Peyer's patch (tissue), 4 donors: ENCODE measurements at places on chromosomes 12 and 14.

DNA sequence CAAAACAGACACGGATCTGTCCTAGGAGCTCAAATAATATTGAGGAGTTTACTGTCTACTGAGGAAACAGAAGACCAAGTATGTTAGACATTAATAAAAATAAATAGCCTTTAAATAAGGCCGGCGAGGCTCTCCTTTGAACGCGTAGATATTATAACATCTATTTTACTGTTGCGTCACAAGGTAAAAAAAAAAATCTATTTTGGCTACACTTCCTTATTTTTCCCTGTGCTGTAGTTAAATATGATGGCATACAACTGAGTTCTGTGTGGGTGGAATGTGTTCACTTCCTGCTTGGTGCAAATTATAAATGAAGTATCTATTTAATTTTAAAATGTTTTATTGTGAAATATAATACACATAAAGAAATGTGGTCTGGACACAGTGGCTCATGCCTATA lies 17.2 kb upstream of the RAD52 start:
- DNase-seq, result no peak

DNA sequence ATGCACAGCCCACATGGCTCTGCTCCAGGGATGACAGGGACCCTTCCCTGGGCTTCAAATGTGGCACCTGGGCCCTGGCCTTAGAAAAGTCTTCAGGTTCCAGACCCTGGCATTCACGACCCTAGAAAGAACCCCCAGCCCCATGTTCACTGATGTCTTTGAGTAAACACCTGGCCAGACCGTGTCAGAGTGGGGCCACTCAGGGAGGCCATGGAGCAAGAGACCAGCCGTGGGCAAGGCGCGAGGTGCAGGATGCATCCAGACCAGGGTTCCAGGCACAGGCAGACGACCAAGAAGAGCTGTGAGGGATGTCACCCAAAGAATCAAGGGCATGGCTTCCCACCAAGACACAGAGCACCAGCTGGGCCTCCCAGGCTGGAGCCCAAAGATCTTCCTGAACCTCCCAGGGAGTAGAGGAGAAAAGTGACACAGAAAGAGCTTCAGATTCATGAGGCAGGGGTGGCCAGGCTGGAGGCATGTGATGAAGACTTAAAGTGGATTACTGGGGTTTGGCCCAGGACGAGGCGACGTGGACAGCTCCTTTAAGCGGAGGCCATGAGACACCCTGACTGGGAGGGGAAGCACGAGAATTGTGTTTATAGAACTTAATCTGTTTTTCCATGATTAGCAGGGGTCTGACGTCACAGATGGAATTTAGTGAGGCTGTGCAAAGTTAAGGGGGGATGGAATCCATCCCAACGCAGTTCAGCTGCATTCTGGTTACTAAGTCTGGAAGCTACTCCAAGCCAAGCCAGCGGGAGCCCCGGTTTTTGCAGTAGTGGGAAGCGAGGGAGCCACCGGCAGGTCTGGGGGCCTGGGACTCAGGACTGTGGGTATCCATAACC lies 61.6 kb downstream of the ARL6IP4 start:
- DNase-seq, result peak; percentile 64

GRCh38 chr12:14066021-14066420 lies 84.6 kb upstream of the GRIN2B start:
- DNase-seq, result no peak

DNA sequence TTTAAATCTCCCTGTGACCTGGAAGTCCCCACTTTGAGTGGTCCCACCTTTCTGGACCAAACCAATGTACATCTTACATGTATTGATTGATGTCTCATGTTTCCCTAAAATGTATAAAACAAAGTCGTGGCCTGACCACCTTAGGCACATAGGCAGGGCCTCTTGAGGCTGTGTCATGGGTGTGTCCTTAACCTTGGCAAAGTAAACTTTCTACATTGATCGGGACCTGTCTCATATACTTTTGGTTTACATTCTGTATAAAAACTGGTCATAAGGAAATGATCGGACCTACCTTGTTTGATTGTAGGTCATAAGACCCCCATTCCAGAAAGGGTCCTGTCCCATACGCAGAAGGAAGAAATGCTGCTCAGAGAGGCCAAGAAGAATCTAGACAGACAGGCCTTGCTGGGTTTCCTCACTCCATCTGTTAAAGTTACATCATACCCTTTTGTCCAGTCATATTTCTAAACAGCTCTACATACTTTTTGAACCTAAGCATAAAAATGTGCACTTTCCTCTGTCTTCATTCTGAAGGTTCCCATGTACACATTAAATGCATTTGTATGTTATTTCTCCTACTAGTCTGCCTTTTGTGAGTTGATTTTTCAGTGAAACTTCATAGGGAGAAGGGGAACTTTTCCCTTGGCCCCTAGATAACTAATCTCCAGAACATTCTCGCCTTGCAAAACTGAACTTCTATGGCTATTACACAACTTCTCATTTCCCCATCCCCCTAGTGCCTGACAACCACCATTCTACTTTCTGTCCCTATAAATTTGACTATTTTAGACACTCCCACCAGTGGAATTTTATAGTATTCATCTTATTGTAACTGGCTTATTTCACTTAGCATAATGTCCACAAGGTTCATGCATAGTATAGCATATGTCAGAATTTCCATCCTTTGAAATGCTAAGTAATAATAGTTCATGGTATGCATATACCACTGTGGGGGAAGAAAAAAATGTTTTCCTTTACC lies 30.2 kb upstream of the CPM start:
- DNase-seq, result no peak
